Natural killer cell (primary cell): ENCODE measurements at places on chromosomes 12 and 14.

- H3K4me1 ChIP-seq: no peaks in the 10 kb centered on the region
- H3K27ac ChIP-seq: no peak overlapping the region
- no peaks in the 10 kb centered on the region for H3K27me3 ChIP-seq
- H3K4me3 ChIP-seq: no peak overlapping the region
- no peaks in the 10 kb centered on the region for H3K36me3 ChIP-seq
- DNase-seq: no peak
These were observed 29.4 kb downstream of the PLEKHG7 start for GRCh38 chr12:92732216-92732615.

DNA sequence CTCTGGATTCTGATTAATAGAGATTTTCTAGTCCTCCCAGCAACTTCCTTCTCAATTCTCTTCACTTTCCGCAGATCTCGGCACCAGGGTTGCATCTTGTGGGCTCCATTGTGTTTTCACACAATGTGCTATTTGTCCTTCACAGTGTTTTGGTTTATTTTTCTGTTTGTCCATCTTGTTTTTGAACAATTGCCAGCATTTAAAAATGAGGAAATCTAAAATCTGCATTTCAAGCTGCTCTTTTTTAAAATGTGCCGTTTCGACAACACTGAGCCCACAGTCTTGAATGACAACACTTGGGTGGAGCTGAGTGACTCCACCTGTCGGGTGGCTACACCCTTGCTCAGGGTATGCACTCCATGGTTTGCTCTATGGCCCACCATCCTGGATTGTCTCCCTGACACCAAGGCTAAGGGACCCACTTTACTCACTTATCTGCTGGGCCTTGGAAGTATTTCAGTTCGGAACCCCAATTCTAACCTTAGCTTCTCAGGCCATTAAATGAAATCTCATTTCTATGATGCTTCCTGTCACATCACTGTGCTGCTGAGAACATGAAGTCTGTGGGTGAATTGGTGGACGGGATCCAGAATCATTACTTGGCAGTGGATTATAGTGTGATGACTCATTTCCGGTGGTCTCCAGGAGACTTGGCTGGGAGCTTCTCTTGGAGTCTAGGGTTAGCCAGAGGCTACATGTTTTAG is 3.4 kb upstream of the MYRFL start:
- H3K36me3 ChIP-seq: no peaks in the 10 kb centered on the region
- DNase-seq: no peak
- H3K4me1 ChIP-seq: no peaks in the 10 kb centered on the region
- no peak overlapping the region for H3K4me3 ChIP-seq
- peaks cover 2% of the 10 kb centered on the region for H3K27me3 ChIP-seq

DNA sequence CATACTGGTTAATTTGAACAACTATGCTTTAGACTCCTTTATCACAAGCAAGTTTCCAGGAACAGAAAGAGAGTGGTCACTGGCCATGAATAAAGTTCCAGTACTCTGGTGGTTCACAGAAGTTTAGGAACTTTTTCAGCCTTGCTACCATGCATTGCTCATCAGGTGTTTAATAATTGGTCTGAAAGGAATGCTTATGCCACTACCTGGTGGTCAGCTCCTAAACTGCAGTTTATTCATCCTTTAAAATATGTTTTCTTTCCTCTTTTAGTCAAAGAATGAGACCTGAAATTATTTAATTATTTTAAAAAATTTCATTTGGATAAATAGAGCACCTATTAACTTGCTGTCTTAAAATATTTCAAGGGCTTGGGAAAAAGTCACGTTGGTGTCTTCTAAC is 260.1 kb upstream of the OR4E1 start:
- no peak overlapping the region for H3K4me3 ChIP-seq
- no peaks in the 10 kb centered on the region for H3K36me3 ChIP-seq
- no peaks in the 10 kb centered on the region for H3K4me1 ChIP-seq
- no peaks in the 10 kb centered on the region for H3K27me3 ChIP-seq

GRCh38 chr12:125185740-125186470 is 120.7 kb downstream of the AACS start:
- no peak within 1 kb of the TSS for H3K27ac ChIP-seq
- H3K4me3 ChIP-seq: no peak within 1 kb of the TSS
- peaks cover 24% of the 10 kb centered on the region for H3K27me3 ChIP-seq

DNA sequence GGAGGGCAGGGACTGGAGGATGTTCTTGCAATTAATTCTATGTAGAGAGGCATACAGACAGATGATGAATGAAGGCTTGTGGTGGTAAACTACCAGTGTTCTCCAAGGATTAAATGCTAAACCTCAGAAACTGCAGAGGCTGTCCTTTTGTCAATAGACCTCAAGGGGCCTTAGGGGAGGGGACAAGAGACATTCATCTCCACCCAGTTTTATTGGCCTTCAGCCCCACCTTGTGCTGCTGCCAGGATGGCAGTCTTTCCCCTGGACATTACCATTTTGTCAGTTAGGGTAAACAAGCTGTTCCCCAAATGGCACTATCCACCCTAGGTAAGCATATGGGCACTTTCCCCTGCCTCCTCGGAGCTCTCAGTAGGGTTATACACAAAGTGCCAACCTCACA is 4.9 kb upstream of the SMAGP start:
- no peaks in the 10 kb centered on the region for H3K27me3 ChIP-seq
- no peak overlapping the region for H3K4me3 ChIP-seq
- peaks cover 5% of the 10 kb centered on the region for H3K36me3 ChIP-seq

DNA sequence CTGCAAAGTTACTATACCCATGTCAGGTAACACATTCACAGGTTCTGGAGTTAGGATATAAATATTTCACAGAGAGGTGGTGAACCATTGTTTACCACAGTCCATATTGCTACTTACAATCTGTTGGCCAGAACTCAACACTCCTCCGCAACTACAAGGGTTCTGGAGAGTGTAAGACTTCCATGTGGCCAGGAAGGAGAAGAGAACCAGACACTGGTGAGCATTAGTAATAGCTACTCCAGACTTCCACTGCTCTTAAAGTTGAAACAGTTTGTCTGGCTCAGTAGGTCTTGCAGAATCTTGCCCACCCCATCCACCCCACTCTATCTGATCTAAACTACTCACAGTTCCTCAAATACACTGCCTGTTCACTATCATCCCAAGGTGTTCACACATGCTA is 369.6 kb downstream of the DUSP6 start:
- no peak for DNase-seq
- H3K4me1 ChIP-seq: no peaks in the 10 kb centered on the region
- no peak overlapping the region for H3K4me3 ChIP-seq
